NCI-H1048 (cell line): ENCODE measurements at places on chromosomes 11 and 22.

- no peak for DNase-seq
These were observed 854.0 kb downstream of the BRD1 start for GRCh38 chr22:48973694-48974041.

GRCh38 chr11:116169776-116170175 is 603.0 kb downstream of the BUD13 start:
- no peak for DNase-seq

GRCh38 chr11:122917311-122917710 is 34.8 kb downstream of the JHY start:
- no peak for DNase-seq

GRCh38 chr22:39530692-39531331 is 1.7 kb downstream of the RPS19BP1 start:
- no peak for DNase-seq

DNA sequence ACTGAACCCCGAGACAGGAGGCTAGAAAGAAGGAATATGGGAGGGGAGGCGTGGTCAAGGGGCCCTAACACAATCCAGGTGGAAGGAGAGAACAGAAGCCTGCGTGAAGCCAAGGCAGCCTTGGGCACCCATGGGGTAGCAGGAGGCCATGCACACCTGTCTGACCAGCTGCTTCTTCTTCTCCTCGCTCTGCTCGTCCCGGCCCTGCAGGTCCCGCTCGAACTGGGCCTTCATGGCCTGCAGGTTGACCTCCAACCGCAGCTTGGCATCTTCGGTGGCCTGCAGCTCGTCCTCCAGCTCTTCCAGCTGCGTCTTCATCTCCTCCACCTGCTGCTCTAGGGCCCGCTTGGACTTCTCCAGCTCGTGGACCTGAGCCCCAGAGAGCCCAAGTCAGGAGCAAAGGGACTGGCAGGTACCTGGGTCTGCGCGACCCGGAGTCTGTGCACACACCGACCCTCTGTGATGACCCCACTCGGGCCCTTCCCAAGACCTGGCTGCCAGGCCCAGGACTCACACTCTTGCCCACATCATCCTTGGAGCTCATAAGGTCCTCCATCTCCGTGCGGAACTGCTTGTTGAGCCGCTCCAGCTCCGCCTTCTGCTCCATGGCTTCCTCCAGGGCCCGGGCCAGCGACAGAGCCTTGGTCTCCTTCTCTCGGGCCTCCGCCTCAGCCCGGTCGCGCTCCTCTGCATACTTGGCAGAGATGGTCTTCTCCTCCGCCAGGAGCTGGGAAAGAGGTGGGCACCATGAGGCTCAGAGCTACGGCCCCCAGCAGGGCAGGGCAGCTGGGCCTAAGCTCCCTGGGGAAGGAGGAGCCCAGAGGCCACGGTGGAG is 35.9 kb downstream of the APOL1 start:
- DNase-seq: no peak

GRCh38 chr11:28242596-28242995 is 134.4 kb downstream of the METTL15 start:
- DNase-seq: no peak

GRCh38 chr11:123065621-123066020 is 3.7 kb upstream of the HSPA8 start:
- no peak for DNase-seq

DNA sequence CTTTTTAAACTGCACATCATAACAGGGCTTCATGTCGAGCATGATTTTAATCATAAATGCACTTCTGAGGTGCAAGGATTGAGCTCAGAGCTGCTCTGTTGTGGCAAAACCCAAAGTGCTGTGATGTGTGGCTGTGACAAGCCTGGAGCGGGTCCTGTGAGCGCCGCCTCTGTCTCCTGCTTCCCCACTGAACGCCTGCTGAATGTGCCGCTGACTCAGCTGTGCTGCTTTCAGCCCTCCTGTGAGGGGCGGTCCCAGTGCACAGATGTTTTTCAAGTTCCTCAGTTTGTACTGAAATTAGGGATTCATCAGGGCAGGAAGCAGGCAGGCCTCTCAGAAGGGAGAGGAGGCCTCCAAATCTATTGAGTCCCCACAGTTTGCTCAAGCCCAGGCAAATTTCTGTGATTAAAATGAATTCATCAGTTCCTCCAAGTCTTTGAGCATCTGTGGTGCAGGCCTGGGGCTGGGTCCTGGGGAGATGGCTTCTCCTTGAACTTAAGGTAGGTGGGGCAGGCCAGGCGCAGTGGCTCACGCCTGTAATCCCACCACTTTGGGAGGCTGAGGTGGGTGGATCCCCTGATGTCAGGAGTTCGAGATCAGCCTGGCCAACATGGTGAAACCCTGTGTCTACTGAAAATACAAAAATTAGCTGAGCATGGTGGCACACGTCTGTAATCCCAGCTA is 3.0 kb upstream of the GTSE1 start:
- DNase-seq: no peak

- no peak for DNase-seq
These were observed 784 bp upstream of the SLC43A3 start for GRCh38 chr11:57427727-57428082.

- DNase-seq: no peak
These were observed 82.1 kb downstream of the CSTPP1 start for GRCh38 chr11:47018637-47019036.

GRCh38 chr11:87351676-87352075 is 313.9 kb downstream of the TMEM135 start:
- no peak for DNase-seq

DNA sequence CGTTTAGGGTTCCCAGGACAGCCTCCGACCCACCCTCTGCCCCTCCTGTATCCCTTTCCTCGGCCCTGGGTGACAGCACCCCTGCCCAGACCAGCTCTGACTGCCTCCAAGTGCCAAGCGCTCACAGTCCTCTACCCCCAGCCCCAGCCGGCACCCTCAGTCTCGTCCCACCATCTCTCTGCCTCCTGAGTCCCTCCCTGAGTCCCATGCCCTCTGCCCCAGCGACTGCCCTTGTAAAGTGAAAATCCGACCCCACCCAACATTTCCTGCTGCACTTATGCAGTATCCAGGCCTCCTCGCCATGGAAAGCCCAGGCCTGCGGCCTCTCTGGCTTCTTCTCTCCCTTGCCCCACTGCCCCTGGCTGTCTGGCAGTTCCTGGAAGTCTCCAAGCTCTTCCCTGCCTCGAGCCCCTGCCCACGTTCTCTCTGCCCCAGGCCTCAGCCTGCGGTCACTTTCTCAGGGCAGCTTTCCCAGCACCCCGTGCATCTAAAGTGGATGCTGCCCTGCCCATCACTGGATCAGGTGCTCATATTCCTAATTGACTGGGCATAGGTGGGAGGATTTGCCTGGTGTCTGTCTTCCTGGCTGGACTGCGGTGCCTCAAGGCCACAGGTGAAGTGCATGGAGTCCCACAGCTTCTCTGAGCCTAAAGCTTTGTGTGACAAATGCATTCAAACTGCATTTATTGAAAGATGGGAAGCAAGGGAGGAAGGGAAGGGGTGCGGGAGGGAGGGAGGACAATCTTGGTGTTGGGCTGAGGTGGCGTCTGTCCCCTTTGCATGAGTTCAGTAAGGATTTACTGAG is 17.7 kb upstream of the IL2RB start:
- DNase-seq: no peak

DNA sequence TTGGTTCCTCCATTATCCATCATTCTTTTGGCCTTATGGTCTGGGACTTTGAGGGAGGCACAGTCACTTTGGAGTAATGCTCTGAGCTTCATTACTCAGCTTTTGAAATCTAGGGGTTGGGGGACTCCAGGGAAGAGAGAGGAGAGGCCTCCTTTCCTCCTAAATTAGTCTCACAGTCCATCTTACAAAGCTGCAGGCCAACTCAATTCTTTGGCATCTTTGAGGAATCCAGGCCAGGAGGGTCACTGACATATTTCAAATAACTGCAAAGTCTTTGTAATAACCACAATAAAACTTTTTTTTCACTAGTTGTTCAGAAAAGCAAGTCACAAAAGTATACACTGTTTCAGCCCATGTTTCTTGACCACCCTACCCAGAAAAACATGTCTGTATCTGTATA is 73.3 kb upstream of the FAR1 start:
- no peak for DNase-seq

DNA sequence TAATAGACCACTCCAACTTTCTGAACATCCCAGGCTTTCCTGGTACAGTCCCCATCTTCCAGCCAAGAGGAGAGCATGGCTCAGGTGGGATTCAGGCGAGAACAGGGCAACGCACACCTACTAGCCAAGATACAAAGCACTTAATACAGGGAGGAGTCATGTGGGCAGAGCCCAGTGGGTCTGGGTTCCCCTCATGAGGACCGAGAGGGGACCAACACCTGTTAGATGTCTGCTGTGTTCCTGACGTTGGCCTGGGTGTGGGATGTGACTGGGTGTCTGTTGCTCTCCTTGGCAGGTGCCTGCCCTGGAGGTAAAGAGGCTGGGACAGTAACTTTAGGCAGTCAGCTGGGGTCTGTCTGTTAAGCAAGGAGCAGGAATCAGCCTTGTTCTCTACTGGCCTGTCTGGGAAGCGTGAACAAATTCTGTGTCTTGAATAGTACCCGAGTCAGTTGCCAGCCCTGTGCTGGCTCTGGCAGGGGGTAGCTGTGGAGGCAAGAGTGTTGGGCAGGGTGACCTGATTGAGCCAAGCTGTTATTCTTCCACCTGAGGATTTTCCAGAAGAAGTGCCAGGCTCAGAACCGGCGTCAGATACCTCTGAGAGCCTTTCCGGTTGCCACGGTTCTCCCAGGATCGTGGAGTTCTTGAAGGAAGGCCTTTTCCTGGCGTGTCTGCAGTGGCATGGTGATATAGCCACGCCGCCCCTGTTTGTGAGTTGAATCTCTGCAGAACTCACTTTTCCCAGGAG is 56.3 kb downstream of the BCR start:
- DNase-seq: no peak

DNA sequence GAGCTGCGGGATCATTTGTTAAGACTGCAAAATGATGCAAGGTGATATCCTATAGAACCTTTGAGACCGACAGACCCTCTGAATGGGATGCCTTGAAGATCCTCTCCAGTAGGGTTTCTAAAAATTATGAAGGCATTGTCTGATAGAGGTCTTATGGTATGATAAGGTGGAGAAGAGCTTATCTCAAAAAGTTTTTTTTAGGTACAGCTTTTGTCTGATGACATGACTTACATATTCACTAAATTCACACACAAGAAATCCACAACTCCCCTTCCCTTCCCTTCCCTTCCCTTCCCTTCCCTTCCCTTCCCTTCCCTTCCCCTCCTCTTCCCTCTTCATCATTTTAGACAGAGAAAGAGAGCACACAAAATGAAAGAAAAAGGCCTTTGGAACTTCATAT is 118.4 kb upstream of the CTSC start:
- no peak for DNase-seq

GRCh38 chr11:123822032-123822431 is 15.9 kb upstream of the OR6M1 start:
- DNase-seq: no peak

DNA sequence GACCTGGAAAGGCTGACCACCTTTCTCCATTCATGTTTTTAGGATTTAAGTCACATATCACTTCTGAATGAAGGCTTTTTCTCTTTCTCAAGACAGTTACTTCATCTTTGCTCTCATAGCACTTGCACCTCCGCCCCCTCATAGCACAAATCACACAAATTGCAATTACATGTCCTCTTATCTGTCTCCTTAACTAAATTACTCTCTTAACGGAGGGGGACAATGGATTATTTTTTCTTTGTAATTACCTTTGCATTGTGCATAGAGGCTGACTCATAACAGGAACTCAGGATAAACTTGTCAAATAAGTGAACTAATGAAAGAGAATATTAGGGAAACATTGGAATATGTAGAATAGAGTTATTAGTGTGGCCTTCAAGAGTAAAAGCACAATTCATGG is 94.7 kb downstream of the MUC15 start:
- DNase-seq: no peak

DNA sequence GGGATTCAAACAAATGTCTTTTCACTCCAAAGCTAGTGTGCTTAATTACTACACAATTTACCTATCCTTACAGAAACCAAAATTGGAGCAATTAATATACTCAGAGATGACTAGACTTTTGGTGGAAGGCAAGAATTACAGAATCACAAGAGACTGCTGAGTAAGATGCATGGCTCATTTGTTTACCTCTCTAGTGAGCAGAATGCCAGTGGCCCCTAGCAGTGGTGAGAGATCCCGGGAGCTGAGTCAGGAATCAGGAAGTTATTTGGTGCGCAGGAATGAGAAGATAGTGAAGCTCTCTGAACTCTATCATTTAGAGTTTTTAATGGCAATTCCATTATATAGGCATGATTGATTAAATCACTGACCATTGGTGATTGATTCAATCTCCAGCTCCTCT is 188.9 kb upstream of the SESN3 start:
- no peak for DNase-seq

DNA sequence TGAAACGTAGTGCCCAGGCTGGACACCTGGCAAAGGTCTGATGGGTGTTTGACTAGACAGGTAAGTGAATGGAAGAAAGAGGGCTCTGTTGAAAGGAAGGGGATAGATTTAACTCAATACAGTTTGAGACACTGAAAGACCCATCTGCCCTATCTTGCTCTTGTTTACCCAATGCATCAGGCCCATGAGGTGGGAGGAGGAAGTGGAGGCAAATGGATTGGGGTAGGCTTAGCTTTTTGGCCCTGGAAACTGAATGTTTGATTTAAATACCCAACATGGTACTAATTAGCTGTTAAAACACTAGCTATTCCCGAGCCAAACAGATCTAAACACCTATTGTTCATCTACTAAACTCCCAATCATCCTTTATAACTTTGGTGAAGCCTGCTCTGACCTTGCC is 3.5 kb upstream of the UVRAG start:
- no peak for DNase-seq

DNA sequence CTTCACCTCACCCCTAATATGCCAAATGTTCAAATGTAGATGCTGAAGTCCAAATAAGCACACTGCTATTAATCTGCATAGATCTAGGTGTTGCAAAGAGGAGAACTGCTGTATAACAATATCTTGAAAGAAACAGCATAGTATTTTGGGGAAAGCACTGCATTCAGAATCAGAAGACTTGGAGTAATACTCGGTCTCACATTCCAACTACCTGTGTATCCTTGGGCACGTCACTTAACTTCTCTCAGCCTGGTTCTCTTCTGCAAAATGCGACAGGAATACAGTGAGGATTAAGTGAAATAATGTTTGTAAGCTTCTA is 332 bp upstream of the HMGXB4 start:
- DNase-seq: no peak

- DNase-seq: peak; percentile 77
These were observed 81.6 kb downstream of the CCDC81 start for GRCh38 chr11:86456075-86456939.

- DNase-seq: no peak
These were observed 74.7 kb downstream of the NARS2 start for GRCh38 chr11:78499971-78500370.

- DNase-seq: no peak
These were observed 15.6 kb downstream of the PARVB start for GRCh38 chr22:44039566-44040171.

GRCh38 chr11:88179141-88179540 is 3.9 kb upstream of the RAB38 start:
- DNase-seq: no peak
